Stimulated activated CD4-positive, alpha-beta T cell treated with anti-CD3 and anti-CD28 coated beads, Interleukin-2, amount 100 ng/mL, for 4 hours (primary cell): ENCODE measurements at places on chromosomes 6 and 20.

DNA sequence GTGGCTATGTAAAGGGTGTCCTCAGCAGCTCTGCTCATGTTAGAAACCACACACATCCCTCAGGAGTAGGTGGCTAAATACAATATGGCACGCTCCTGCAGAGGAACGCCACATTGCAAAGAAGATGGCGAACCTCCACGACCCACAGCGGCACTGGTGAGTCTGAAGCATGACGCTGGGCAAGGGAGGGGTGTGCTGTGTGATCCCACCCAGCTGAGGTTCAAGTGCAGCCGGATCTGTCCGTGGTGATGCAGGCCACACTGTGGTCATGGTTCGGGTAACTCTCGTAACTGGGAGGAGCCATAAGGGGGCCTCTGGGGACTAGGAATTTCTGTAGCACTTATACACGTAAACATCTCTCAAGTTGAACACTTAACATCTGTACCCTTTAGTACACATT, 23.4 kb upstream of the APMAP start:
- DNase-seq = no peak

- DNase-seq = no peak
Measured at GRCh38 chr20:57787151-57787989, 77.6 kb upstream of the PMEPA1 start.

DNA sequence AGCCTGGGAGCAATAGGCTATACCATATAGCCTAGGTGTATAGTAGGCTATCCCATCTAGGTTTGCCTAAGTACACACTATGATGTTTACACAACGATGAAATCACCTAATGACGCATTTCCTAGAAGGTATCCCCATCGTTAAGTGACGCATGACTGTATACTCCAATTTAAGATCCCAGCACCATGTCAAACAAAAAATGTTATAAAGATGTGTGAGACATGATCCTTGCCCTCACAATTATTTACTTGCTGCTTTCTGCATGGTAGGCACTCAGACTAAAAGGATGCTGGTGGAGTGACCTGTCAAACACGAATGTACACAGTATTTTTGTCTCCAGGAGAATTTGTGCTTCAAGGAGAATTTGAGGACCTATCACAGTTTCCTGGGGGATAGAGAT, 32.3 kb downstream of the SNAP25 start:
- no peak for DNase-seq

GRCh38 chr20:48186915-48187314, 401.6 kb upstream of the SULF2 start:
- no peak for DNase-seq

GRCh38 chr6:25026723-25027122, 91.0 kb upstream of the RIPOR2 start:
- no peak for DNase-seq

- DNase-seq = no peak
Measured at GRCh38 chr6:158861686-158862381, 42.7 kb upstream of the EZR start.

GRCh38 chr6:80331522-80331921, 225.1 kb downstream of the BCKDHB start:
- no peak for DNase-seq

GRCh38 chr20:19916531-19917485, 100.4 kb upstream of the NAA20 start:
- DNase-seq = no peak

- DNase-seq = no peak
Measured at GRCh38 chr20:30910937-30911725, 346.3 kb upstream of the DEFB115 start.

GRCh38 chr6:32298632-32299336, 72.9 kb downstream of the TSBP1 start:
- DNase-seq = no peak

GRCh38 chr6:20879526-20879925, 345.3 kb downstream of the CDKAL1 start:
- no peak for DNase-seq

DNA sequence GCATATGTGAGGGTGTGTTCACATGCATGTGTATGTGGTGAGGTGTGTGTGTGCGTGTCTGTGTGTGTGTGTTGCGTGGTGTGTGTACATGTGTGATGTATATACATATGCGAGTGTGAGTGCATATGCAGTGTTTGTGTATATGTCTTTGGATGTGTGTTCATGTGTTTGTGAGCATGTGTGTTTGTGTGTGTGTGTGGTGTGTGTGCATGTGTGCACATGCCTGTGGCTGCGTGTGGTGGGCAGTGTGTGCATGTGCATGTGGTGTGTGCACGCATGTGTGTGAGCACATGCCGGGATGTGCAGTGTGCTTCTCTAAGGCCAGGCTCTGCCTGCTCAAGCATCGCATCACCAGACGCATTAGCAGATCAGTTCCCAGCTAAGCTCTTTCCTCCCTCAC, 5.7 kb downstream of the THBS2 start:
- DNase-seq = no peak

DNA sequence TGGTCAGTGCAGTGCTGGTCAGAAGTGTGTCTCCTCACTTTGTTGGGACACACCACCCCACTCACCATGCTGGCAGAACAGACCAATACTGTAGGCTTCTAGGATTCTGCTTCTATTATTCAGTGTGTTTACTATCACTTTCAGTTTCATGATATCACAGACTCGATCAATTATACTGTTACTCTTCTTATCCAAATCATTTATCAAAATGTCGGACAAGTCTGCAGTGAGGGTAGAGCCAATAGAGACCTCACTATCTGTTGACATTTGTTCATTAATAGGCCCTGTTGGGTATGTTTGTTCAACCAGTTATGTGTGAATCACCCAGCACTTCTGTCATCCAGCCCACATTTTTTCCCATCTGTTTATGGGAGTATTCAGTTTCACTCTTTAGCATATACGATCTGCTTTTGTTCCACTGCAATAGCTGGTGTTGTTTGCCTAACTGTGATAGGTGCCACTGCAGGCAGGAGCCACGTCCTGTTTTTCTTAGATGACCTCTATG, 140.1 kb downstream of the NRN1 start:
- DNase-seq = peak; percentile 15
